ENCODE measurements at places on chromosomes 16 and 17.

DNA sequence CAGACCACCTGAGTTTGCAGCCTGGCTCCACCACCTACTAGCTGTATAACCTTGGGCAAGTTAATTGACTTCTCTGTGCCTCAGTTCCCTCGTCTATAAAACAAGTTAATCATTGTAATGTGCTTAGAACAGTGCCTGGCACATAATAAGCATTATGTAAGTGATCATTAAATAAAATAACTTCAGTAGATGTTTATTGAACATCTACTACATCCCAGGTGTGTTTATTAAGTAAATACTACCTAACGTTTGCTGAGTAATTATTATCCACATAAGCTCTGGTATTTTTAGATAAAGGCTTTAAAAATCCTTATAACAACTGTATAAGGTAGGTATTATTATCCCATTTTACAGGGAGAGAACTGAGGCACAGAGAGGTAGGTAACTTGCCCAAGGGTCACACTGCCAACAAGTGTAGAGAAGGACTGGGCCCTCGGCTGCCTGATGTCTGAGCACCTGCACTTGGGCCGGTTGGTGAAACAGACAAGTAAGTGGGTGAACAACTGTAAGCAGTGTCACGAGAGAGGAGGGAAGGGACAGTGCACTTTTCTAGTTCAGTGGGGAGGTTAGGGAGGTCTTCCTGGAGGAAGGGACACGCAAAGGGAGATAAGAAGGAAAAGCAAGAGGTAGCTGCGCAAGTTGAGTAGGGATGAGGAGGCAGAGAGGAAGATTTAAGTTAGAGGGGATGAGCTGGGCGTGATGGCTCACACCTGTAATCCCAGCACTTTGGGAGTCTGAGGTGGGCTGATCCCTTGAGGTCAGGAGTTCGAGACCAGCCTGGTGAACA, 4.6 kb downstream of the TNS4 start:
- DNase-seq, result no peak

- no peak for DNase-seq
Measured at GRCh38 chr17:12507026-12507595, 158.6 kb upstream of the MYOCD start.

GRCh38 chr17:41986634-41987033, 20.0 kb downstream of the CNP start:
- no peak for DNase-seq

- no peak for DNase-seq
Measured at GRCh38 chr16:88479793-88480760, 27.0 kb downstream of the ZFPM1 start.

DNA sequence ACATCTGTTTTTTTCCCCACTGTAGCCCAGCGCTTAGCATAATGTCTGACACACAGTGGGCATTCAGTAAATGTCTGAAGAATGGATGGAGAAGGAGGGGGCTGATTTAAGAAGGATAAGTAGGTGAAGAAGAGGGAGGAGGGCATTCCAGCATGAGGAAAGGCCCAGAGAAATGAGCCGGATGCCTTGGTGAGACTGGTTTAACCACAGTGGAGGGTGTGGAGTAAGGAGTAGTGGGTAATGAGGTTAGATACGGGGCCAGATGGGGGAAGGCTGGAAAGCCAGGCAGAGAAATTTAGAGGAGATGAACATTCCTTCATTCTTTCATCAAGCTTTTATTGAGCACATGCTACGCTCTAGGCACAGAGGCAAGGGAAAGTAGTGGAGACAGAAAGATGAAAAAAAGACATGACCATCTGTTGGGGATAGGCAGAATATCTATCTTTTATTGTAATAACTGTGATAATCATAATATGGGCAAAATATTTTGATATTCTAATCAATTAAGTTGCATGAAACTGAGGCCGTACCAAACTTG, 43.7 kb upstream of the NFAT5 start:
- DNase-seq, result no peak

- DNase-seq, result no peak
Measured at GRCh38 chr17:50152736-50153135, 2.3 kb upstream of the PPP1R9B start.

GRCh38 chr17:73142872-73143381, 21.9 kb upstream of the SSTR2 start:
- DNase-seq, result no peak

DNA sequence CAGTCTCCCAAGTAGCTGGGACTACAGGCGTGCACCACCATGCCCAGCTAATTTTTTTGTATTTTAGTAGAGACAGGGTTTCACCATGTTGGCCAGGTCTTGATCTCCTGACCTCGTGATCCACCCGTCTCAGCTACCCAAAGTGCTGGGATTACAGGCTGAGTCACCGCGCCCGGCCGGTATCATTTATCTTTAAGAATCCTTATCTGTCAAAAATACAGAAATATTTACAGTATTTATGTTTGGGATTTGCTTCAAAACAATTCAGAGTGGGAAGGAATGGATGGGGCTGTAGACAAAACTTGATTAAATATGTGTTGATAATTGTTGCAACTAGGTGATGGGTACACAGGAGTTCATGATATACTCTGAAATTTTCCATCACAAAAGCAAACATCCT, 2.9 kb downstream of the BECN1 start:
- no peak for DNase-seq

GRCh38 chr17:37736428-37736827, 8.4 kb downstream of the HNF1B start:
- no peak for DNase-seq

DNA sequence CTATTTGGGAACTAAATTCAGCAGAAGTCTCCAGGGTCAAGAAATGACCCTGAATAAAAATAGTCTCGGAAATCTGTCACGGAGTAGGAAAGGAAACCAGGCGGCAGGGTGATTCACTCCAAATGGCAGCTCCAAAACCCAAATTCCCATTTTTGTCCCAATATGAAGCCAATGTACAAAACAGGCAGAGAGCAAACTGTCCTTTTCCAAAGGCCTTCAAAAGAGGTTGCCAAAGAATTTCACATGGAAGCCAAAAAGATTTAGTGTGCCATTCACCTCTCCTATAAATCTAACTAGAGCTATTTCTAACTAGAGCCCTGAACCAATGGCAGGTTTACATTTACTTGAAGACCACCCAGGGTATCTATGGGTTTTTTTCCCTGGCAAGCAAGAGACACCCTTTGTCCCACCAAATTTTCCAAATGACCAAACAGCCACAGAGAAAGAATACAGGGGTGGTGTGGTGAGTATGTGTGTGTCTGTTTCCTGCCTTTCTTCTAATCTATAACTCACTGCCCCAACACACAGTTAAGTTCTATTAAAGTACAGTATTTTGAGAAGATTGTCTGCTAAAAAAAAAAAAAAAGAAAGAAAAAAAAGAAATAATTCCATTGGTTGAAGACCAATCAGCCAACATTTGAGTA, 6.8 kb downstream of the MYO1D start:
- DNase-seq, result no peak

GRCh38 chr17:15124746-15125145, 140.4 kb downstream of the PMP22 start:
- no peak for DNase-seq

- no peak for DNase-seq
Measured at GRCh38 chr17:29659155-29659554, 36.4 kb upstream of the CORO6 start.

- no peak for DNase-seq
Measured at GRCh38 chr16:30929167-30929566, 5.8 kb downstream of the FBXL19 start.

DNA sequence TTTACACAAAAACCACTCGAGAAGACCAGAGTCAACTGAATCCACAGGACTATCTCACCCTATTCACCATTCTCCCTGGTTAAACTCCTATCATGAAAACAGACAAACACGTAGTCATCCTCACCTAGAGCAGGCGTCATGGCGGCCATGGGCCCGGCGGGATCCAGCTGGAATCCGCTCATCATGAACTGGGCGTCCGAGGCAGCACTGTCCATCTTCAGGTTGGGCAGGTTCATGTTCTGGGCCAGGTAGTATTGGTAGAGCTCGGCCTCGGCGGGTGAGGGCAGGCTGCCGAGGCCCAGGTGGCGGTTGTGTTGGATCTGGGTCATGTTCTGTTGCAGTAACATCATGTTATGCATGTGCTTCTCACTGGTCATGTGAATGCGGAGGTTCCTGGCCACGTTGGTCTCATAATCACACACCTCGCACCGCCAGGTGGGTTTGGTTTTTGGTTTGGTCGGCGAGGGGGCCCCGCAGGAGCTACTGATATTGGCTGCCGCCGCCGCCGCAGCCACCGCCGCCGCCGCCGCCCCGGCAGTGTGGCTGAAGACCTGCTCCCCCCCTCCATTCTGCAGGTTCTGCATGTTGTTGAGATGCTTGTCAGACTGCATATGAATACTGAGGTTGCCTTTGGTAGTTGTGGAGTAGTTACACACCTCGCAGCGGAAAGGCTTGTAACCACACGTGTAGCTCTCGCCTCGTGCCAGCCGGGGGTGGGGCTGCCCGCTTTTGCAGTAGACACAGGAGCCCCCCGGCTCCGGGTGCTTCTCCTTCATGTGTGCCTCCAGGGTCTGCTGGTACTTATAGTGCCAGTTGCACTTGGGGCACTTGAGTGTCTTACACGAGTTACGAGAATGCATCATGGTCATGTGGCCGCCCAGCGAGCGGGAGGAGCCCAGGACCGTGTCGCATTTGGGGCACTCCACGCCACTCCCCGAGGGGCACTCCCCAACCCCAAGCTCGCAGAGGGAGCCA, 90.3 kb downstream of the ZFHX3 start:
- DNase-seq, result no peak

DNA sequence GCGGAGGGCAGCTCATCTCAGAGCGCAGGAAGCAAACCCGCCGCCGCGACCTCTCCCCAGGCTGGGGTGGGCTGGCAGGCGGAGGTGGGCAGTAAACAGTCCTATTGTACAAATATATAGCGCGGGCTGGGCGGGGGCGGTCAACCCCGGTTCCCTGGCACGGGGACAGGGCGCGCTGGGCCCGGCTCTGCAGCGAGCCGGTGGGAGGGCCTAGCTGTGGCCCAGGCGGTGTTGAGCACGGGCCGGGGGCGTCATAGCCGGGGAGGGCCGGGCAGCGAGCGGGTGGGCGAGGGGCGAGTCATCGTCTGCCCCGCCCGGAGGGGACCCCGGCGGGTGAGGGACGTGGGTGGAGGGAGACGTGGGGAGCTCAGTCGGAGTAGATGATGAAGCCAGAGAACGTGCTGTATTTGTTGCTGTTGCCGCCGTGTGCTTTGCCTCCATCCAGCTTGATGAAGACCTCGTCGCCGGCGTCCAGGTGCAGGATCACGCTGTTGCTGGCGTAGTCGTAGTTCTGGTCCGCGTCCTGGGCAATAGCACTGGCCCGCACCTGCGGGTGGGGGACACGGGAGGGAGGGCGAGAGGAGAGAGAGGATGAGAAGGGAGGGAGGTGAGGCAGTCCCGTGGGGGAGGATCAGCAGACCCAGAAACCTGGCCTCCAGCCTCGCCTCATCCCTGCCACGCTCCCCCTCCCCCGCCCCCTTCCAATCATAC, 8.1 kb downstream of the C1QL1 start:
- no peak for DNase-seq

GRCh38 chr17:6969323-6969726, 26.5 kb upstream of the ALOX12 start:
- peak; percentile 4 for DNase-seq

- no peak for DNase-seq
Measured at GRCh38 chr17:11997972-11998233, 628 bp upstream of the ZNF18 start.

- no peak for DNase-seq
Measured at GRCh38 chr16:66612422-66612821, 7.9 kb downstream of the CMTM3 start.

- peak; percentile 22 for DNase-seq
Measured at GRCh38 chr17:76869496-76870376, 1.5 kb downstream of the MGAT5B start.

GRCh38 chr17:10633738-10634379, 23.2 kb downstream of the MYH3 start:
- no peak for DNase-seq

DNA sequence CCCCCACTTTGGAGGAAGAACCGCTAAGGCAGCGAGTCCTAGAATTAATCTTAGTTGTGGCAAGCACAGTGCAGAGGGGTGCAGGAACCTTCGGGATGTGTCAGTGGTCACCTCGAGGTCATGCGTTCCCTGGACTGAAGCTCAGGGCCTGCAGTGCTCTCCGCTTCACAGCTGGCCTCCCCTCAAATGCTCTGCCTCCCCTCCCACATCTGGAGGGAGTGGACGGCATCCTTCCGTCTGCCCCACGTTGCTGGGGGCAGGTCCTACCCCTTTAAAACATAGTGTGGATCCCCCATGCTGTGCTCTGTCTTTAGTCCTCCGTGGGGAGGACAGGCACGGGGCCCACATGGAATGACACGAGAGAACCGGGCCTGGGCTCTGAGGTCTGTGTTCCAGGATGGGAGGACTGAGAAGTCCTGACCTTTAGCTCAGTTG, 99.5 kb upstream of the CDC42EP4 start:
- no peak for DNase-seq

GRCh38 chr17:21001813-21002221, 41.0 kb downstream of the USP22 start:
- no peak for DNase-seq

DNA sequence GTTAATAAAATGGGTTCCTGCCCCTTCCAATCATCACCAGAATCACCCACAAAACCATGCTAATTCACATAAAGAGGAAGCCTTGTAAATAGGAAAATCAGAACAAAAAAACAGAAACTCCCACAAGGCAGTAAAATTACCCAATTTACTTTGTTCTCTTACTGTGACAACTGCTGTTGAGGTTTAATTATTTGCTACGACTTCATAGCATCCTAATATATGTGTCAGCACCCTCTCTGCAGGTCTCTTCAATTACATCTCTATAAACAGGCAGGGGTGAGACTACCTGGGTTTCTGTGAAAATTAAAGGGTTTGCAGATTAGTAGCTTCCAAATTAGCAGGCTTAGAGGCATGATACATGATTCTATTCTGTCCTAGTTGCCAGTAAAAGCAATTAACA, 2.7 kb downstream of the WDR59 start:
- DNase-seq, result peak; percentile 64

DNA sequence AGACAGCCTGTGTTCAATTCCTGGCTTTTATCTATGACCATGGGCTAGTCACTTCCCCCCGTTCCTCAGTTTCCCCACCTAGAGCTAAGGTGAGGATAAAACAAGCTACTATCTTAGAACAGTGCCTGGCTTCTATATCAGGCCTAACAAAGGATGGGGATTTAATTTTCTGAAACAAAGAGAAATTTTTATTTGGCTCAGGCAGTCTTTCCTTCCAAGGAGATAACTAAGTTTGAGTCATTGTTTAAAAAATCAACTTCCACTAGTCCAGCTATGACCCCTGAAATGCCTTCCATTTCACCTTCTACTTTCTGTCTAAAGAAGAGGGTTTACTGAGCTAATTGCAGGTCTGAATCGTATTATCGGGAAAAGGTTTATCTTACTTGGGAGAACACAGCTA, 99.0 kb downstream of the CMIP start:
- no peak for DNase-seq

- no peak for DNase-seq
Measured at GRCh38 chr16:77271532-77272426, 72.6 kb downstream of the SYCE1L start.
